DMS 273 treated with DMSO at 0.1 percent for 48 hours (cell line): ENCODE measurements at places on chromosomes 16 and 17.

- no peak for DNase-seq
Observed at GRCh38 chr17:64103391-64104364, 26.3 kb downstream of the ERN1 start.

DNA sequence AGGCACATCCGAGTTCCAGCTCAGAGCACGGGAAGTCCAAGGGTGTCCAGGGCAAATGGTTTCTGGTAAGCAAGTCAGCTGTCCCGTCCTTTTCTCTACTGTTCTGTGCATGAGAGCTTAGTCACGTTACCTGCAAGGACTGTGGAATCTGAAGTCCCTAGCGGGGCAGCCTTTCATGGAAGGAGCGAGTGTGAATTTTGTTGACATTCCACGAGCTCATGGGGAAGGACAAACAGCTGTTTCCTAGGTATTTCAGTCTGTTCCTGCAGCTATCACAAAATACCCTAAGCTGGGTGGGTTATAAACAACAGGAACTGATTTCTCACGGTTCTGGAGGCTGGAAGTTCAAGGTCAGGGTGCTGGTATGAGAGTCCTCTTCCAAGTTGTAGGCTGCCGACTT is 109.2 kb downstream of the SDR42E1 start:
- DNase-seq: no peak

DNA sequence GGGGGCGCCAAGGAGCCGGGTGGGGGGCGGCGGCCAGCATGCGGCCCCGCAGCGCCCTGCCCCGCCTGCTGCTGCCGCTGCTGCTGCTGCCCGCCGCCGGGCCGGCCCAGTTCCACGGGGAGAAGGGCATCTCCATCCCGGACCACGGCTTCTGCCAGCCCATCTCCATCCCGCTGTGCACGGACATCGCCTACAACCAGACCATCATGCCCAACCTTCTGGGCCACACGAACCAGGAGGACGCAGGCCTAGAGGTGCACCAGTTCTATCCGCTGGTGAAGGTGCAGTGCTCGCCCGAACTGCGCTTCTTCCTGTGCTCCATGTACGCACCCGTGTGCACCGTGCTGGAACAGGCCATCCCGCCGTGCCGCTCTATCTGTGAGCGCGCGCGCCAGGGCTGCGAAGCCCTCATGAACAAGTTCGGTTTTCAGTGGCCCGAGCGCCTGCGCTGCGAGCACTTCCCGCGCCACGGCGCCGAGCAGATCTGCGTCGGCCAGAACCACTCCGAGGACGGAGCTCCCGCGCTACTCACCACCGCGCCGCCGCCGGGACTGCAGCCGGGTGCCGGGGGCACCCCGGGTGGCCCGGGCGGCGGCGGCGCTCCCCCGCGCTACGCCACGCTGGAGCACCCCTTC is 484 bp downstream of the FZD2 start:
- DNase-seq: peak; percentile 24

GRCh38 chr17:57577751-57578607 is 167.1 kb downstream of the CCDC182 start:
- no peak for DNase-seq

GRCh38 chr16:86211800-86212199 is 298.5 kb upstream of the FOXF1 start:
- no peak for DNase-seq

- no peak for DNase-seq
Observed at GRCh38 chr17:82237083-82237745, 8.4 kb downstream of the SLC16A3 start.

DNA sequence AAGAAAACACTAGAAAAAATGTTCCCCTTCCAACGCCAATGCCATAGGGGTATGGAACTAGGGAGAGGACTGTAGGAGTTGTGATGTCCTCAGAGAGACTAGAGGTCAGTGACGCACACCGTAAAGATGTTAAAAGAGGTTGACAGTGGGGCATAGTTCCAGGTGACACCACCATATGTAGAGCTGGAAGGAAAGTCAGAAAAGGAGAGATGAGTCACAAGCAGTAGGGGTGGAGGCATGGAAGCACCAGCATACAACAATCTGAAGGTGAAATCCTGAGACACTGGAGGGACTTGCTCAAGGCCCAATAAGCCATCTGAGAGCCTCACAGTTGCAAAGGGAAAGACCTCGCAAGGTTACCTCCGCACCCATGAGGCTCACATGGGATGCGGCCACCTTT is 76.0 kb downstream of the ZNF18 start:
- no peak for DNase-seq

DNA sequence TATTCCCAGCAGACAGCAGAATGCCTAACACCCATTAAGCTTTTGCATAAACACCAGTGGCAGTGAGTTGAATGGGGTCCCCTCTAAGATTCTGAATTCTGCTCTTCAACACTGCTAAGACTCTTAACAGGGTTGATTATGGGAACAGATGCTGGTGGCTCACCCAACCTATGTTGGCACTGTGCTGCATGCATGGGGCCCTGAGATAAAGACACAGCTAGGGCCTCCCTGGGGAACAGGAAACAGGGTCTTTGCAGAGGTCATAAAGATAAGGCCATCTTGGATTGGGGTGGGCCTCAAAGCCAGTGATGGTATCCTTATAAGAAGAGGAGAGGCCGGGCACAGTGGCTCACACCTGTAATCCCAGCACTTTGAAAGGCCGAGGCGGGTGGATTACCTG is 190.8 kb downstream of the SLC39A11 start:
- DNase-seq: no peak

- DNase-seq: peak; percentile 67
Observed at GRCh38 chr16:75279305-75279704, 27.9 kb upstream of the BCAR1 start.

- DNase-seq: no peak
Observed at GRCh38 chr17:80519091-80519781, 25.4 kb upstream of the RPTOR start.
